ENCODE measurements at places on chromosomes 3 and 15. TPM values are rescaled to one million over a fixed set of nuclear protein-coding genes. Genes with fewer than 3 reads are reported as not detected.

Gene ARRDC4
- 2.8 TPM for total RNA-seq

Gene UBAP1L
- 2.7 TPM for total RNA-seq

Gene NMD3
- 97.7 TPM for total RNA-seq

Gene C2CD4B
- not detected for total RNA-seq

Gene PIERCE2
- total RNA-seq, result not detected

Gene GOLGA8H
- total RNA-seq, result not detected

Gene EOGT
- 14.1 TPM for total RNA-seq

Gene MFN1
- 32.0 TPM for total RNA-seq

Gene SLC12A1
- not detected for total RNA-seq

GRCh38 chr3:117399311-117400078, 689.9 kb downstream of the TUSC7 start:
- H3K27me3 ChIP-seq, result no peaks in the 10 kb centered on the region
- no peak for DNase-seq
- H3K36me3 ChIP-seq, result no peaks in the 10 kb centered on the region
- no peaks in the 10 kb centered on the region for H3K4me1 ChIP-seq

DNA sequence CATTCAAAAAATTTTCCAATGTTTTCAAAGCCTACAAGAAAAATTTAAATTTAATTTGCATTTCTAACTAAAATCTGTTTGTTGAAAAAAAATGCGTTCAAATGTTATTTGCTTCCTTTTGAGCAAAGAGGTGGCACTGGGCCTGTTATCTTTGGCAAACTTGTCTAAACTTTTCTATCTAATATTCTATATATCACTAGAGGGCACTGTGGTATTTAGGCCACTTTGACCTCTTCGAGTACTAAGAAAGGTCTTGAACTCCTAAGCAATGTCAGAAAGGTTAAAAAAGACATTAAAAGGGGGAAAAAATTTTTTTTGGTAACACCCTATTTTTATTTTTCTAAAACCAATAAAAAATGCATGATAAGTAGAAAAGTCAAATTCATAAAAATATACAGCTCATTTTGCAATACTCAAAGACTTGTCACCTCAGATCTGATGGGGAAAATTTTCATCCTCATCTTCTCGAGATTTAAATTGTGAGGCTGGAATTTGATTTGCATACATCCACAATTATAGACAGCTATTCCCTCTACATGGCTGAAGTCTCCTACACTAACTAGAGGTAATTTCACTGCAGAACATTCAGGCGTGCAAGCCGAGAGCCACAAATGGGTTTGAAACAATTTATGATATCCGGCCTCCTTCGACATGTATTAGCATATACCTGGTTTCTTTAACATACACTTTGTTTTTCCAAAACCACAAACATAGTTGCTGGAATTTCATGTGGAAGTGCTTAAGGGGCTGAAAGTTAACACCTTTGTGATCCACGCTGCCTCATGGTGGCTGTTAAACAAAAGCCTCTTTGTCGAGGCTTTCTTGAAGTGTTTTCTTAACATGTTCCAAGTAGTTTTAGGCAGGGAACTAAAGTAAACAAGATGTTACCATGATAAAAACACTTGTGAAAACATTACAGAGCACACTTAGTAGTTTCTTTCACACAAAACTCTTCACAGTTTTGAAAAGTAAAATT, 576.4 kb downstream of the FOXP1 start:
- H3K36me3 ChIP-seq, result peaks cover 36% of the 10 kb centered on the region
- peaks cover 71% of the 10 kb centered on the region for H3K4me1 ChIP-seq
- H3K27ac ChIP-seq, result peak overlapping the region; percentile 97
- H3K27me3 ChIP-seq, result no peaks in the 10 kb centered on the region
- no peak overlapping the region for H3K4me3 ChIP-seq

- peaks cover 3% of the 10 kb centered on the region for H3K27me3 ChIP-seq
- H3K27ac ChIP-seq, result no peak overlapping the region
- no peaks in the 10 kb centered on the region for H3K36me3 ChIP-seq
- no peaks in the 10 kb centered on the region for H3K4me1 ChIP-seq
- DNase-seq, result no peak
Measured at GRCh38 chr3:63364495-63364894, 86.4 kb downstream of the SYNPR start.

DNA sequence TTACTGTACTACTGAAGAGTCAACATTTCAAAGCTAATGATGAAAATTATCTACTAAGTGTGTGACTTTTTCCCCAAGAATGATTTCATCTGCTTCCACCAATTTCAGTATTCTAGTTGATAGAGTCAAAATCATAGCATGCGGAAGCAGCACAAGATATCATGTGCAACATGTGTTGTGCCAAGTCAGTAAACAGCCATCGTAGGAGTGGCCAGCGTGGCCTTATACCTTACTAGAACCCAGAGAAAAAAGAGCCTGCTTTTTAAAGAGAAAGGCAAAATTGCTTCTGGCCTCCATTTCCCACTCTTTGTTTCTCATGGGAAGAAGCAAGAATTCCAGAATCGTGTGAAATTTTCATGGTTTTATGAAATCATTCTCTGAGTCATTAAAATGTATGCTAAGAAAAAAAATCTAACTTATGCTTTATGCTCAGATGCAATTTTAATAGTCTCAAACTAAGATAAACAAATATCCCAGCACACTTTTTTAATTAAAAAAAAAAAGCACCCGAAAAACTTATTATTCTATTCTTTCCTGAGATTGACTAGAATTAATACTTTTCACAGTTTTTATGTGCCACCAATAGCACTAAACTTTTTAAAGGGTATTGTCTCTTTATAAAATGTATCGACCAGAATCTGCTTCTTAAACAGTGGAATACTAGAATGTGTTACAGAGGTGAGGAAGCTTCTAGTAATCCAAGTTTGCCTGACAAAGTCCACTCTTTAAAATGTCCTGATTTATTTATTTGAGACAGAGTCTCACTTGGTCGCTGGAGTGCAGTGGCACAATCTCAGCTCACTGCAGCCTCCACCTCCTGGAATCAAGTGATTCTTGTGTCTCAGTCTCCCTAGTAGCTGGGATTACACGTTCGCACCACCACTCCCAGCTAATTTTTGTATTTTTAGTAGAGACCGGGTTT, 87.3 kb downstream of the MBNL1 start:
- H3K4me3 ChIP-seq, result no peak overlapping the region
- peaks cover 65% of the 10 kb centered on the region for H3K4me1 ChIP-seq
- DNase-seq, result no peak
- H3K36me3 ChIP-seq, result peaks cover 51% of the 10 kb centered on the region
- peak overlapping the region; percentile 48 for H3K27ac ChIP-seq

DNA sequence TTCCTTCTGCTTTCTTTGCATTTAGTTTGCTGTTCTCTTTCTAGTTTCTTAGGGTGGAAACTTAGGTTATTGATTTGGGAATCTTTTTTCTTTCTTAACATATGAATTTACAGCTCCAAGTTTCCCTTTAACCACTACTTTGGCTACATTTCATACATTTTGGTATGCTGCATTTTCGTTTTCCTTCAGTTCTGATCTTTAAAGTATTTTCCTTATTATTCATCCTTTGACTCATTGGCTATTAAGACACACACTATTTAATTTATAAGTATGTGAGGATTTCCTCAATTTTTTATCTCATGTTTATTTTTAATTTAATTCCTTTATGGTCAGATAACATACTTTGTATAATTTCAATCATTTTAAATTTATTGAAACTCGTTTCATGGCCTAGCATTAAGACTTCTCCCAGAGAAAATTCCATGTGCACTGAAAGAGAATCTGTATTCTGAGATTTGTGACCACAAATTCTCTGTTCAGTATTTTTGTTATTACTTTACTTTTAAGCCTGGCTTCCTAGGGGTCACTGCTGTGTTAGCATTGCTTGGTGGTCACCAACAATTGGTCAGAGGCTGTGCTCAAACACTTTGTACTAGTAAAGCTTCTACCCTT, 87.7 kb downstream of the CFAP20DC start:
- no peak for DNase-seq
- H3K27ac ChIP-seq, result no peak overlapping the region
- no peaks in the 10 kb centered on the region for H3K36me3 ChIP-seq
- no peak overlapping the region for H3K4me3 ChIP-seq
- H3K4me1 ChIP-seq, result no peaks in the 10 kb centered on the region

DNA sequence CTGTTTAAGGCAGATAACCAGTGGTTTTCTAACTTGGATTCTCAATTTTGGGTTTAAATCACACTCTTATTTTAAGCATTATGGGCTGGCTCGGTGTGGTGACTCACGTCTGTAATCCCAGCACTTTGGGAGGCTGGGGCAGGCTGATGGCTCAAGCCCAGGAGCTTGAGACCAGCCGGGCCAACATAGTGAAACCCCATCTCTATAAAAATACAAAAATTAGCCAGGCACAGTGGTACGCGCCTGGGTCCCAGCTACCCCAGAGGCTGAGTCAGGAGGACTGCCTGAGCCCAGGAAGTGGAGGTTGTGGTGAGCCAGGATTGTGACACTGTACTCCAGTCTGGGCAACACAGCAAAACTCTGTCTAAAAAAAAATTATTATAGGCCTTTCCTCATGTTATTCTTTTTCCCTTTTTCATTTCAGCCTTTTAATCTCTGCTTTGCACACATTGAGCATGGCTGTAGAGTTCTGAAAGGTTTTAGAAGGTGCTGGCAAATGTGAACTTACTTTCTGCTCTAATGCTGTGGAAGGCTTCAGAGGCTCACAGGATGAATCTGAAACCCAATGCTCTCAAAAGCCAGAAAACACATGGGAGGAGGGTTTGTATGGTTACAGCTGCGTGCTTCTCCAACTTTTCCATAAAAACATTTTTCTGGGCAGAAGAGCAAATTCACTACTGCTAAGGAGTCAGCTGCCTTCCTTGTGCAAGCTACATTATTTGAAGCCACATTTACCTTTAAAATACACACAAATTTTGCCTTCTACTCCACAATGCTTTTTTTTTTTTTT, 32.5 kb downstream of the CHAC1 start:
- H3K27ac ChIP-seq, result no peak overlapping the region
- H3K4me1 ChIP-seq, result peaks cover 8% of the 10 kb centered on the region
- no peaks in the 10 kb centered on the region for H3K27me3 ChIP-seq

DNA sequence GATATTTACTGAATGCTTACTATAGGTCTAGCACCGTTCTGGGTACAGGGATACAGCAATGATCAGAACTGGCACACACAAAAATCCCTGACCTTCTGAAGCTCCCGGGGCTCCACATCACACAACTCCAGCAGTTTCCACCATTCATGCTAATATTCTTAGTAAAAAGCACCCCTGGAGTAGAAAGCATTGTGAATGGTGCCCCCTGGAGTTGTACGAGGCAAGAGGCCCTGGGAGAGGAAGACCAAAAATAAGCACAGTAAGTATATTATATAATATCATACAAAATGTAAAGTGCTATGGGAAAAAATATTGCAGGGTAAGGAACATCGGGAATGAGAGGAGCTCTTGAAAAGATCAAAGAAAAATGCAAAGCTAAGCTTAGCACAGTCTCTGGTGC, 790 bp upstream of the SRGAP3 start:
- no peaks in the 10 kb centered on the region for H3K36me3 ChIP-seq
- no peak overlapping the region for H3K27ac ChIP-seq
- H3K4me3 ChIP-seq, result no peak overlapping the region
- no peak for DNase-seq
- peaks cover 6% of the 10 kb centered on the region for H3K27me3 ChIP-seq

- no peak overlapping the region for H3K4me3 ChIP-seq
- no peak overlapping the region for H3K27ac ChIP-seq
- no peaks in the 10 kb centered on the region for H3K4me1 ChIP-seq
Measured at GRCh38 chr3:4665197-4665596, 172.0 kb downstream of the ITPR1 start.

DNA sequence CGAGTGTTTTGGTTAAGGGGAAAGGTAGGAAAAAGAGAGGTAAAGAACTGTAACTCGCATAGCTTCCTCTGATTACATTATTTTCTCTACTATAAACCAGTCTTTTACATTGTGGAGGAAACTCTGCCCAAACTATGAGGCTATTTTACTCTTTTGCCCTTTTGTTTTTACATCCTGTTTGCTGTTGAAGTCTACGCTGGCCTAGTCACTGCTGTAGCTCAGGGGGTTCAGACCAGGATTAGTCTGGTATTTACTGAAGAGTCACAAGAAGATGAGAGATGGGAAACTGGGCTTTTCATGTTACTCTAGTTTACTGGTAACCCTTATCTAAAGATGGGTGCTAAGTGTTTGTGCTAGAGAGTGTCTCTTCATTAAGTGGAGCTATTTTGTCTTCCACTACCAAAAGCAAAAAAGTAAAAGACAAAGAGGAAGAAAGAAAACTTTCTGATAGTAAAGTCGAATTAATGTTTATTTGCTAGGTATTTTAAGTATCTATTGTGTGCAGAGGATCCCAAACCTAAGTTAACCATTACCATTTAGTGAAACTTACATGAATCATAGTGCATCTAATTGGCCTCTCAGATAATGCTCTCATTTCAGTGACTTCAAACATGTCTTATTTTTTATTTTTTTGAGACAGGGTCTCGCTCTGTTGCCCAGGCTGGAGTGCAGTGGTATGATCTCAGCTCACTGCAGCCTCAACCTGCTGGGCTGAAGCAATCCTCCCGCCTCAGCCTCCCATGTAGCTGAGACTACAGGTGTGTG, 10.9 kb downstream of the RARB start:
- no peaks in the 10 kb centered on the region for H3K4me1 ChIP-seq
- no peaks in the 10 kb centered on the region for H3K36me3 ChIP-seq
- no peak overlapping the region for H3K27ac ChIP-seq
- no peak overlapping the region for H3K4me3 ChIP-seq

- H3K27ac ChIP-seq, result peak overlapping the region; percentile 5
- no peak for DNase-seq
- no peaks in the 10 kb centered on the region for H3K27me3 ChIP-seq
- H3K36me3 ChIP-seq, result peaks cover 38% of the 10 kb centered on the region
- peaks cover 70% of the 10 kb centered on the region for H3K4me1 ChIP-seq
Measured at GRCh38 chr15:31373096-31373865, 46.6 kb downstream of the KLF13 start.

GRCh38 chr3:134075846-134076245, 46.1 kb upstream of the SLCO2A1 start:
- no peak overlapping the region for H3K27ac ChIP-seq
- H3K4me1 ChIP-seq, result no peaks in the 10 kb centered on the region
- no peaks in the 10 kb centered on the region for H3K36me3 ChIP-seq

GRCh38 chr3:159482994-159483367, 505.7 kb upstream of the IL12A start:
- H3K4me1 ChIP-seq, result no peaks in the 10 kb centered on the region
- H3K27me3 ChIP-seq, result no peaks in the 10 kb centered on the region
- no peaks in the 10 kb centered on the region for H3K36me3 ChIP-seq
- no peak for DNase-seq

DNA sequence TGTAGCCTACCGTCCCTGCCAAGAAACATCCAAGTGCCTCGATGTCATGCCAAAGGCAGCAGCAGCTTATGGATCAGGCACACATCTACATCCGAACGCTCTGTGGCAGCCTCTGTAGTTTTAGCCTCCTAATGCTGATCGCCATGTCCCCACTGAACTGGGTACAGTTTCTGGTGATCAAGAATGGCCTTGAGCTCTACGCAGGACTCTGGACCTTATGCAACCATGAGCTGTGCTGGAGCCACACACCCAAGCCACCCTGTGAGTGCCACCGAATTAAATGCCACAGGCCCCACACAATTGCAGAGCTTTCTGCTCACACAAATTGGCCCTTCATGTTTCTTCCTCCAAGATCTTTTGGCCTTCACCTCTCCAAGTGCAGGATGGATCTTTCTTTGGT, 543 bp downstream of the TMEM202 start:
- H3K27ac ChIP-seq, result no peak overlapping the region
- H3K4me1 ChIP-seq, result no peaks in the 10 kb centered on the region
- DNase-seq, result no peak
- peaks cover 6% of the 10 kb centered on the region for H3K27me3 ChIP-seq
- H3K4me3 ChIP-seq, result no peak overlapping the region

GRCh38 chr15:41494190-41494921, 682 bp downstream of the ITPKA start:
- peak overlapping the region; percentile 60 for H3K4me3 ChIP-seq
- peaks cover 1% of the 10 kb centered on the region for H3K36me3 ChIP-seq
- H3K27me3 ChIP-seq, result peaks cover 65% of the 10 kb centered on the region
- no peak overlapping the region for H3K27ac ChIP-seq
- peak; percentile 63 for DNase-seq
